ENCODE measurements at places on chromosomes 2 and 18.
A peak's percentile ranks its signal among the peaks of the same experiment; 100 is the strongest.

DNA sequence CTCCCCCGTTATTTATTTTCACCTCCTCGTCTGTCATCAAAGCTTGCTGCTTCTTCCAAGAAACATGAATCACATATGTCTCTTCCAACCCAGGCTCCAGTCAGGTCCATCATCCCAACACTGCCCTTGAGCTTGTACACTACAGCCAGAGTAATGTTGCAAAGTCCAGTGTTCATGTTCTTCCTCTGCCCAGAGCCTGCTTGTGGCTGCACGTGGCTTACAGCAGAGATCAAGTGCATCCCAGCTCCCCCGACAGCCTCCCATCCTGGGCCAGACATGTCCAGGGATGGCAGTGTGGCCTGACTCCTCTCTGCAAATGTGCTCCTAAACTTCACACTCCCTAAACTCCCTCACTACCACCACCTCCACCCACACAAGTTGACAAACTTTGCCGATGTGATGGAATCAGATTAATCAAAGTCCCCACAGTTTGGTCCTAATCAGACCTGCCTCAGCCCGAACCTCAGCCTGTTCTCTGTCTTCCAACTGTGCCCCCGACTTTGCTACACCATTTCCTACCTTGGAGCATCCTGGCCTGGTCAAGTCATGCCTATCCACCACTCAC is 54.2 kb upstream of the MAPRE3 start:
- DNase-seq: no peak

DNA sequence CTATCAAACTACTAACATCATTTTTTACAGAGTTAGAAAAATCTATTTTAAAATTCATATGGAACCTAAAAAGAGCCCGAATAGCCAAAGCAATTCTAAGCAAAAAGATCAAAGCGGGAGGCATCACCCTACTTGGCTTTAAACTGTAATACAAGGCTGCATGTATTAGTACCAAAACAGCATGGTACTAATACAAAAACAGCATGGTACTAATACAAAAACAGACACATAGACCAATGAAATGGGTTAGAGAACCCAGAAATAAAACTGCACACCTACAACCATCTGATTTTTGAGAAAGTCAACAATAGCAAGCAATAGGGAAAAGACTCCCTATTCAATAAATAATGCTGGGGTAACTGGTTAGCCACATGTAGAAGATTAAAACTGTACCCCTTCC is 640.7 kb downstream of the IRS1 start:
- no peak for DNase-seq

- DNase-seq: no peak
Observed at GRCh38 chr2:25757906-25758305, 84.5 kb upstream of the DTNB start.

- DNase-seq: no peak
Observed at GRCh38 chr2:102337012-102337411, 18.6 kb upstream of the IL18R1 start.

DNA sequence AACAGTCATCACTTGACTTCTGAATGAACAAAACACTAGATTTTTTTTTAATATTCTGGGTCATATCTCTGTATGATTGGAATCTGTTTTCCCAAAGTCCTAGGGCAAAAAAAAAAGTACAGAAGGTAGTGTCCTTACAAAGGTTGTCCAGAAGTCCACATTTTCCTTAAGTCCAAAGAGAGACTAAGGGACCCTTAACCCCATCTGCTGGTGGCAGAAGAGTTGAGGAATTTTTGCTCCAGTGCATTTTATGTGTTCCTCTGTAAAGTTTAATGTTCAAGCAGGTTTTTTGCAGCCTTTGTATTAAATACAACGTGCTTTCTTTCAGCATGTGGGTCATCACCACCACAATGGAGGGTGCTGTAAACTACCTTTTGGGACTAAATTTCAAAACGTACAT is 215.9 kb downstream of the SP3 start:
- DNase-seq: no peak

DNA sequence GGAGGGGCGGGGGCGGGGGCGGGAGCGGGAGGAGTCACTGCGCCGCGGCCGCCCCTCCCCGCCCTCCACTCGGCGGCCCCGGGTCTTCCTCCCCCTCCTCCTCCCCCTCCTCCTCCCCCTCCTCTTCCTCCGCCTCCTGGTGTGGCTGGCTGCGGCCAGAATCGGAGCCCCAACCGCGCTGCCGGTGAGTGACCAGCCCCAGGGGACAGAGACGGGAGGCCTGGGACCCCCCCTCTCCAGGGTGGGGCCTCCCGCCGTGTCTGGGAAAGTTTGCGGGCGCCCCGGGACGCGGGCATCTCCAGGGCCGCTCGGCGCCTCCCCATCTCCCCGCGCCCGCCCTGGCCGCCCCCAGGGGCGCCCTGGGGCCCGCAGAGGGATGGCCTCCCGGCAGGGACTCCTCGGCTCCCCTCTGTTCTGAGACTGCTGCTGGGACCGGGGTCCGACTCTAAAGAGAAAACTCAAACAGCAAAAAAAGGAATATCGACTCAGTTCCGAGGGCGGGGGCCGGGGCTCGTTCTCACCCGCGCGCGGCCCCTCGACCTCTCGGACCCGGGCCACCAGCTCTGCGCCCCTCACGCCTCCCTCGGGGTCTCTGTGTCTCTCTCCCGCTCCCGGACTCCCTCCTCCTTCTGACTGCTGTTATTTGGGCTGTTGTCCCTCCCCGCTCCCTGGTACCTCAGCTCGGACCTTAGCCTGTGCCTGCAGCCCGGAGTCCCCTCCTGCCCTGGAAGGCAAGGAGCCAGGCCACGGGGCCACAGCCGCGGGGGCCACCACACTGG is at the start of gene STON1:
TSS of gene STON1 (plus strand) at position 122 of the 779 bp plus-strand sequence. CDS start 50,480 bp downstream, outside the sequence.
- DNase-seq: peak; percentile 16

Data from immature natural killer cell (primary cell).